Astrocyte of the spinal cord (primary cell): ENCODE measurements at places on chromosomes 5 and 9.

GRCh38 chr9:135816651-135816970 is 90.7 kb downstream of the CAMSAP1 start:
- no peak for DNase-seq

- no peak for DNase-seq
These were observed 82.9 kb downstream of the COL23A1 start for GRCh38 chr5:178507151-178507932.

GRCh38 chr9:91089405-91090129 is 272.2 kb downstream of the AUH start:
- DNase-seq: peak; percentile 66

DNA sequence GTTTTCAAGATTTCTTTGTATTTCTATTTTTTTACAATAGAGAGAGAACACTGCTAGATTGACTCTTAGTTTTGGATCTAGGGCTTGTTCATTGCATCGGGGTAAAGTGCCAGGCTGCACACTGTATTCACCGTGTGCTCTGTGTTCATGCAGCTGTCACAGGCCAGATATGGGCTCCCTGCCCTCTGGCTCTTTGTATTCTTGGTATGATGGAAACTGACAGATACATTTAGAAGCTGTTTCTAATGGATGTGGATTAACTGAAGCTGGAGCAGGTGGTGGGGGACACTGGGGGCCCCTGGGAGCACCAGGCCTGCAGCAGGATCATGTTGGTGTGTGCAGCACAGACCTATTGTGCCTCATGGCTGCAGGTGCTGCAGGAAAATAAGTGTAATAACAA is 28.0 kb downstream of the SLC36A1 start:
- DNase-seq: no peak

DNA sequence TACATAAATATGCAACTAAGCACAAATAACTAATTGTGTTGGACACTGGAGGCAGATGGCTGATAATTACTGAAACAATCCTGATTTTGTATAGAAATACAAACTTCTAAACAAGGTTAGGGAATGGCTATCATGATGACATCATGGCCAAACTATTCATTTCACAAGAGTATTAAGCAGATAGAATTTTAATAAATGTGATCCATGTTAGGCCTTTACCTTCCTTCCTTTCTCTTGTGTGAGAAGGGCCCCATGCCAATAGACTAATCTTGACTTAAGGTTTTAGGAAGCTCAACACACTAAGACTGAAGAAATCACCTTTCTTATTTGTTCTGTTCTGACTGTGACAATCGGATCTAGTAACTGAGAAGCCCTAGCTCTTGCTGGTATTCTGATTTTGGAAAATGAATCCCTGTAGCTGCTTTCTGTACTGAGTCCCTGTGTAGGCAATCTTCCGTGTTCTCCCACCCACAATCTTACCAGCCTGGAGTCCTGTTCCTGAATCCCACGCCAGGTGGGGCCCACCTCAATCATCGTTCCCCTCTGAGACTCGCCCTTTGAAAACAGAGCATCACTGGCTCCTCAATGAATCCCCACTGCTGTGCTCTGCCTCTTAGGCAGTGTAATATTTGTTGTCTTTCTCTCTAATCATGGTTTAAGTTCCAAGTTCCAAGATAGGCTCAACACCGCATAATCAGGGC is 168.7 kb upstream of the GNA14 start:
- no peak for DNase-seq

- no peak for DNase-seq
These were observed 217.9 kb downstream of the HSPA4 start for GRCh38 chr5:133269691-133270090.

DNA sequence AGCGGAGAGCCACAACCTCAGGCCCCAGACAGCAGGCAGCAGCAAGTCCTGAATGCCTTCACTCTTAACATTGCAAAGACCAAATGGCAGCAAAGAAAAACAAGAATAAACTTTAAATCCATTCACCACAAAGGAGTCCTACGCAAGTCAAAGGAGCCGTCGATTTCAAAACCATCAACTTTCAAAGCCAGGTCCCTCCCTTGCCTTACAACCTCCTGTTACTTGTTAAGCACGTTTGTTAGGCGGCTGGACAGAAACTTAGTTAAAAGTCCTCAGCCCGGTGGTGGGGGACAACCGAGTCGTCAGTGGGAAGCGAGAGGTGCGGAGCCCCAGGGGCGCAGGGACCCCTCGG is 938 bp downstream of the LPAR1 start:
- DNase-seq: peak; percentile 64

DNA sequence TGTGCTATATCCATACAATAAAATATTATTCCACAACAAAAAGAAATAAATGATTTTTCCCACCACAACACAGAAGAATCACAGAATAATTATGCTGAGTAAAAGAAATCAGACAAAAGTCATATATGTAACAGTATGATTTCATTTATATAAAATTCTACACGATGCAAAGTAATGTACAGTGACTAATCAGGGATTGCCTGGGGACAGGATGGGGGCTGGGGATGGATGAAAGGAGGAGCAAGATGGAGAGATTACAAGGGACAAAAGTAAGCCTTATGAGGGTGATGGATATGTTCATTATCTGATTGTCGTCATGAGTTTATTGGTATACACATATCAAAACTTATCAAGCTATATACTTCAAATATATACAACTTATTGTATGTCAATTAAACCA is 154.0 kb downstream of the FBN2 start:
- no peak for DNase-seq

DNA sequence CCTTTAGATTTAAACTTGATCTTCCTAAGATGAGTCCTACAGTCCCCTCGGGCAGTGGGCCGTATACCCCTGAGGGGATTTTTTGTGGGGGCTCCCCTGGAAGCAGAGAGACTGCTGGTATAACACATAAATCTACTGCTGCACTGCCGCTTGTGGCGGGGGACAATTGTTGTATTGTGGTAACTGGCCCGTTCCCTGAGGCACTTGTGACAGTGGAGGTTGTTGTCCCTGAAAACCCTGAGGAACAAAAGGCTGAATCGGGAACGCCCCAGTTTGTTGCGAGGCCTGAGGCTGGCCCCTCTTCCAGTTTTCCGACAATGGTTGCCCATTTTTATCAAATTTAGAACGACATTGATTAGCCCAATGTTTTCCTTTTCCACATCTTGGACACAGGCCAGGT is 4.7 kb upstream of the TMEM141 start:
- no peak for DNase-seq

DNA sequence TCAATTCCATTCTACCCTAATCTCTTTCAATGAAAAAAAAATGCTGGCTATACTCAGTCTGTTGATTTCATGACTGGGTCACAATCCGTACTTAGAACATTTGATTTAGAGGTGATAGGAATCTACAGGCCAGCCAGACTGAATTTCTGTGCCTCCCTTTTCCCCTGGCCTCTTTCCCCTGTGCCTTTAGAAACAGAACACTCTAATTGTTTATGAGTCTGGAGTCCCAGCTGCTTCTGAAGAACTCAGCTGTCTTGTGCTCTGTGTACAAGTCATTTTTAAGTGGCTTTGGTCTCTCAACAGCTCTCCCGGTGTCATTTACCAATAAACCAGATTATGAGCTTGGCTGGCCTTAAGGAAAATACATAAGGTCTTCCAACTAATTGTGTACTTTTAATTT is 94.1 kb upstream of the ITGA2 start:
- no peak for DNase-seq

GRCh38 chr5:140340605-140341121 is 5.7 kb downstream of the HBEGF start:
- DNase-seq: no peak
